ENCODE measurements at places on chromosomes 1 and 21. TPM values are rescaled to one million over a fixed set of nuclear protein-coding genes. Genes with fewer than 3 reads are reported as not detected.

GRCh38 chr1:207833381-207833780 lies 77.5 kb downstream of the CD34 start:
- peaks cover 3% of the 10 kb centered on the region for H3K36me3 ChIP-seq
- H3K4me3 ChIP-seq = no peak overlapping the region
- no peak overlapping the region for H3K27ac ChIP-seq
- DNase-seq = no peak
- H3K4me1 ChIP-seq = no peaks in the 10 kb centered on the region

GRCh38 chr1:215819114-215819513 lies 252.0 kb downstream of the KCTD3 start:
- no peaks in the 10 kb centered on the region for H3K27me3 ChIP-seq
- no peak overlapping the region for H3K4me3 ChIP-seq
- H3K27ac ChIP-seq = no peak overlapping the region
- no peaks in the 10 kb centered on the region for H3K4me1 ChIP-seq

- no peak overlapping the region for H3K27ac ChIP-seq
- no peak overlapping the region for H3K4me3 ChIP-seq
- H3K27me3 ChIP-seq = no peaks in the 10 kb centered on the region
- H3K4me1 ChIP-seq = no peaks in the 10 kb centered on the region
- H3K36me3 ChIP-seq = no peaks in the 10 kb centered on the region
Measured at GRCh38 chr1:4407851-4408250, 246.6 kb upstream of the AJAP1 start.

DNA sequence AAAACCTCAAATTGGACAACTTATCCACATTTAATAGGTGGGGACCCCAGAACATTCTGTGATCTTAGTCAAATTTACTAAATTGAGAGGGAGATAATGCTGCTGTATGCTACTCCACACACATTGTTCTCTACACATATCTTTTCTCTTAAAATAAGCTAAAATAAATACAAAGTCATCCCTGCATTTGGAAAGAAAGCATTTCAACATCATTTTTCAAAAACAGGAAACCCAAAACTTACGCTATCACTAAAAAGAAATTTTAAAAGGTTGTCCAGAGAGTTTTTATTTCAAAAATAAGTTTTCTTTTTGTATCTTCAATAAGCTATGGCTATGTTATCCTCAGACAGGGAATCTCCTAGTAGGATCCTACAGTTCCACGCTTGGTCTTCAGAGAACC lies 19.5 kb upstream of the OR6N2 start:
- H3K27ac ChIP-seq = no peak overlapping the region
- H3K27me3 ChIP-seq = no peaks in the 10 kb centered on the region
- H3K36me3 ChIP-seq = no peaks in the 10 kb centered on the region
- no peaks in the 10 kb centered on the region for H3K4me1 ChIP-seq
- no peak for DNase-seq

GRCh38 chr1:7478142-7478790 lies 292.8 kb upstream of the VAMP3 start:
- no peaks in the 10 kb centered on the region for H3K36me3 ChIP-seq
- H3K27me3 ChIP-seq = peaks cover 3% of the 10 kb centered on the region
- H3K4me1 ChIP-seq = peaks cover 10% of the 10 kb centered on the region
- H3K27ac ChIP-seq = peak overlapping the region; percentile 83

DNA sequence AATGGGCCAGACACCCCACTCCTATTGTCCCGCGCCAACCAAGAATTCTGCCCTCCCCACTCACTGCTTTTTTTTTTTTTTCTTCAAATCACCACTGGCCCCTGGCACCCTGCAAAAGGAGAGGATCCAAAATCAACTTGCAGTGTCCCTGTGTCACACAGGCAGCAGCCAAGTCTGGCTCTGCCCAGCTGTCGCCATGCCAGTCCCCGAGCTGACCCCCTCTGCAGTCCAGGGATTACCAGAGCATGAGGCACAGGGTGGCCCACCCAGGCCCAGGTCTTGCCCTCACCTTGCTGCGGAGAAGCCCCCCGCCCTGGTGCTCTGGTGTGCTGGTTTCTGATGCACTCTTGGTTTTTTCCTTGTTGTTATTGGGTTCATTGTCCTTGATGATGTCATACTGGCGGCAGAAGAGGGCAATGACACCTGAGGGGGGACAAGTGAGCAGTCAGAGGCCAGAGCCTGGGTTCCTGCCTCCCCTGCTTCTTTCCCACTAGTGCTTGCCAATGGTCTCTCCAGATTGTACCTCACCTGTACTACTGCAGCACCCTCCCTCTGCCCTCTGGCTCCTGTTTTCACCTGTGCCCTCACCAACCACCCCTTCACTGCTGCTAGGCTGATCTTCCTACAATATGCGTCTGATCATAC lies 6.2 kb downstream of the FNDC5 start:
- no peaks in the 10 kb centered on the region for H3K36me3 ChIP-seq
- no peak overlapping the region for H3K27ac ChIP-seq
- no peaks in the 10 kb centered on the region for H3K27me3 ChIP-seq
- no peak overlapping the region for H3K4me3 ChIP-seq

DNA sequence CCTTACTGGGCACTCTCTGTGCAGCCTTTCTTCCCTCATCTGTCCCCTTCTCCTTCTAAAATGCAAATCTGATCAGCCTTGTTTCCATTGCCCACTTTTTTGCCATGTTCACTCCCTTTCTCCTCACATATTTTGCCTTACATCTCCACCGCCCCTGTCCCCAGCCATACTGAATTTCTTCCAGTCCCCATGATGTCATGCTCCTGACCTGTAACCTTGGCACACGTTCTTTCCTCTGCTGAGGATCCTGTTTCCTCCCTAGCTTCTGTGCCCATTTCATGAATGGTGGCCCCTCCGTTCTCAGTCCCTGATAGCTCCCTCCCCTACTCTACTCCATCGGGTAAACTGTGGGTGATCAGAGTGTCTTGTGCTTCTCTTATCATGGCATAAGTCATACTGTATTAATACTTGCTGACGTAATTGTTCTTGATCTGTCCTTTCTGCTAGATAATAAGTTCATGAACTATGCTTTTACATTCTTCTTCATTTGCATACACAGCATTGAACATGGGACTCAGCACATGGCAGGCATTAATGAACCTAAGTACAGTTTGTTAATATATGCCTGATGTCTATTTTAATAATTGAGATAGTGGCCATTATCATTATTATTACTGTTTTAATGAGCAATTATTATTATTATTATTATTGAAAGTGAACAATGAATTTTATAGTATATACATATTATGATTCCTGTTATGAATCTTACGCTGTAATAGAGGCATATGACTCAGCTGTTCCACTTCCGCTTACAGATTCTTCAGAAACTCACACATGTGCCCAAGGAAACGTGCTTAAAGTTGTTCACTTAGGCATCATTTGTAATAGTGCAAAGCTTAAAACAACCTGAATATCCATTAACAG lies 28.5 kb downstream of the MAP3K21 start:
- no peak for DNase-seq
- no peak overlapping the region for H3K4me3 ChIP-seq
- H3K27ac ChIP-seq = no peak overlapping the region
- H3K36me3 ChIP-seq = no peaks in the 10 kb centered on the region

DNA sequence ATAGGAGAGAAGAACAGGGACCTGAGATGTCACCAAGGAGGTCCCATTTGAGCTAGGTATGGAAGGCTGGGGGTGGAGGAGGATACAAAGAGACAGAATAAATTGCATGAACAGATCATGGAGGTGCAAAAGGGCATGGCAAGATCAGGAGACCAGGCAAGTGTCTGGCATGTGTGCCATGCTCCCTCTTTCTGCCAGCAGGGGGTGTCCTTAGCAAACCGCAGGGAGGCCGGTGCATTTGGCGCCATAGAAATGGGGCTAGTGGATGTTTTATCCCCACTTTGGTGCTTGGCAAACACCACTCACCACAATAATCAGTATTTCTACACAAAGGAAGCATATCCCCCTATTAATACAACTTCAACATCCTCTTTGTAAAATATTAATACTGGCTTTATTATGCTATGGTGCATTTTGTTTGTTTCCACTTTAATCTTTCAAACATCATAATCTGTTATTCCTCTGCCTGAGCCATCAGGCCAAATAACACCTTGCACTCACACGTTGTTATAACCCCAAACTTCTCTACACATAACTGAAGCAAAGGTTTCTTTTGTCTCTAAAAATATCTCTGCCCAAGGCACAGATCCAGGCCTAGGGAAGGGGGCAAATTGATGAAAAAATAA lies 25.9 kb downstream of the S100A6 start:
- no peaks in the 10 kb centered on the region for H3K36me3 ChIP-seq
- H3K27me3 ChIP-seq = no peaks in the 10 kb centered on the region
- no peak overlapping the region for H3K4me3 ChIP-seq
- H3K27ac ChIP-seq = no peak overlapping the region
- peak; percentile 82 for DNase-seq

- no peaks in the 10 kb centered on the region for H3K36me3 ChIP-seq
- no peaks in the 10 kb centered on the region for H3K4me1 ChIP-seq
- H3K27ac ChIP-seq = no peak overlapping the region
- H3K27me3 ChIP-seq = peaks cover 2% of the 10 kb centered on the region
Measured at GRCh38 chr1:14755518-14756252, 157.2 kb downstream of the KAZN start.

- DNase-seq = no peak
- H3K36me3 ChIP-seq = no peaks in the 10 kb centered on the region
Measured at GRCh38 chr1:209134001-209134400, 449.5 kb upstream of the CAMK1G start.

GRCh38 chr1:7582460-7582972 lies 188.6 kb upstream of the VAMP3 start:
- H3K4me1 ChIP-seq = peaks cover 11% of the 10 kb centered on the region
- H3K27ac ChIP-seq = no peak overlapping the region
- DNase-seq = peak; percentile 47

DNA sequence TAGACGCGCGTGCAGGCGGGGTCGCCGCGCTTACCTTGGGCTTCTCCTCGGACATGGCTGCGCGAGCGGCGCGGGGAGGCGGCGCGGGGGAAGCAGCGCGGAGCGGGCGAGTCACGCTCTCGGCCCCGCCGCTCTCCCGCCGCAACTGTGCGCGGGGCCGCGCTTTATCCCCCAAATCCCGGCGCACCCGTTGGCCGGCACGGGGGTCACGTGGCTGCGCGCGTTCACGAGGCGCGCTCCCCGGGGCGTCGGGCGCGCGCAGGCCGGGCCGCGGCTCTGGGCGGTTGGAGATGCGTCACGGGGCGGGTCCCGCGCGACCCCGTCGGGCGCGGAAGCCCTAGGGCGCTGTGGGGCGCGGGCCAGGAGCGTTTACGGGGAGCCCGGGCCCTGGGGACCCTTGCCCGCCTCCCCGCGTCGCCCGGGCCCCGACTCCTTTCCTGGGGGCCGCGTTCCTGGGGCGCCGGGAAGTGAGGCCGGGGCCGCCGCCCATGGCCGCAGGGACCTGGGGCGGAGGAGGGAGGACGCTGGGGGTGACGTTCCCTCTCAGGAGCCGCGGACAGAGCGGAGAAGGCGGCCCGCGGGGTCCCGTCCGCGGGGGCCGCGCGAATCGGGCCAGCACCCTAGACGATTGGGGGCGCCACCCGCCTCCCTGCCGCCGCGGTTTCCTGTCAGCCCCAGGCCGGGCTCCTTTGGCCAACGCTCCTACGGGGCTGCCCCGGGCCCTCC lies at the start of gene SUMO3:
SUMO3 (minus strand) TSS at position 149 of the 726 bp plus-strand sequence; CDS start at position 55, 94 bp downstream.
- no peaks in the 10 kb centered on the region for H3K27me3 ChIP-seq
- DNase-seq = peak; percentile 99
- peak within 1 kb of the TSS; percentile 37 for H3K27ac ChIP-seq
- peaks cover 24% of the 10 kb centered on the region for H3K4me1 ChIP-seq

DNA sequence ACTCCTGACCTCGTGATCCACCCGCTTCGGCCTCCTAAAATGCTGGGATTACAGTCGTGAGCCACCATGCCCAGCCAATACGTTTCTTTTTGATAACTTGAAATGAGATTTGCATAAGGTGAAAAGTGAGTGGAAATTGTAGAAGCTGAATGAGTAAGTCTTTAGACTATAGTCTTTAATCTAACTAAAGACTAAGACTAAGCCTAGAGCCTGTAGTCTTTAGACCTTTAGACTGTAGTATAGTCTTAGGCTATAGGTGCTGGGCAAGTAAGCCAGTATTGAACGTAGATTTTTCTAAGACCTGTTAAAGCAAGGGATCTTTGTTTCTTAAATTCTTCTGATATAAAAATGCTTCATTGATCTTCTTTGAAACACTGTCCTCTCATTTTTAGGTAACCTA lies 12.1 kb downstream of the PPP2R5A start:
- peaks cover 6% of the 10 kb centered on the region for H3K4me1 ChIP-seq
- DNase-seq = no peak
- no peak overlapping the region for H3K4me3 ChIP-seq

- no peaks in the 10 kb centered on the region for H3K36me3 ChIP-seq
- DNase-seq = peak; percentile 88
- H3K27ac ChIP-seq = no peak overlapping the region
- peaks cover 15% of the 10 kb centered on the region for H3K4me1 ChIP-seq
- H3K27me3 ChIP-seq = peaks cover 23% of the 10 kb centered on the region
Measured at GRCh38 chr1:205325334-205325884, 3.9 kb upstream of the NUAK2 start.

GRCh38 chr1:36971852-36972618 lies 62.3 kb downstream of the GRIK3 start:
- no peaks in the 10 kb centered on the region for H3K27me3 ChIP-seq
- DNase-seq = peak; percentile 13
- no peaks in the 10 kb centered on the region for H3K36me3 ChIP-seq
- H3K27ac ChIP-seq = no peak overlapping the region
- H3K4me3 ChIP-seq = no peak overlapping the region
- H3K4me1 ChIP-seq = no peaks in the 10 kb centered on the region

DNA sequence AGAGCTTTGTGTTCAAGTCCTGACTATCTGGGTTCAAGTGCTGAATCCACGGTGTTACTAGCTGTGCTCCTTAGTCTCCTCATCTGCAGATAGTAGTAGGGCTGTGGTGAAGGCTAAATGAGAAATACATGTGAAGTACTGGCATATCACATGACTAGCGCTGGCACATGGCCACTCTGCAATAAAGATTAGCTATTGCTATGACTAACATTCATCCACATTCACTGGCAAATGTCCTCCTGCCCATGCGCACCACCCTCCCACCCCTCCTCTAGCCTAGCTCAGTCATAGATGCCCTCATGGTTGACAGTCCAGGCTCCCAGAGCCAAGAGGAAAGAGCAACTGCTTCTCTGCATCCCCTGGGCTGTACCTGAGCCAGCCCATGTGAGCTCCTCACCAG lies 8.5 kb upstream of the COL8A2 start:
- DNase-seq = peak; percentile 99
- no peak overlapping the region for H3K4me3 ChIP-seq
- peaks cover 15% of the 10 kb centered on the region for H3K36me3 ChIP-seq
- H3K27me3 ChIP-seq = no peaks in the 10 kb centered on the region
- peak overlapping the region; percentile 60 for H3K27ac ChIP-seq

DNA sequence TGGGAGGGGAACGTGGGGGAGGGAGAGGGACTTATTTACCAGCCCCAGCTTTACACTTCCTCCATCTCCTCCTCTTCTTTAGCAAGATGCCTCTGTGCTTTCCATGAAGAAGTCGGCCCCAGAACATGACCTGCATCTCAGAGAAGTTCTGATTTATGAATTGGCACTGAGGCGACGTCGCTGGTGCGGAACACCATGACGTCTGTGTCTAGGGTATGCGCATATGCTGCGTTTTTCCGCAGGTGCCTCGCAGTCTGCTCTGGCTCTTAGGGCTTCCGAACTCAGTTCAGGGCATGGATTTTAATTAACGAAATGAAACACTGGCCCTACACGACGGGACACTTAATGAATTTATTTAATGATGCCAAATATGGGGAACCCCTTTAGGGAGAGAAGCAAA lies 510.3 kb downstream of the SMYD3 start:
- no peak overlapping the region for H3K27ac ChIP-seq
- DNase-seq = no peak
- no peak overlapping the region for H3K4me3 ChIP-seq
- no peaks in the 10 kb centered on the region for H3K36me3 ChIP-seq
- peaks cover 23% of the 10 kb centered on the region for H3K4me1 ChIP-seq

The PPIAL4G gene
- total RNA-seq = not detected

The FOXO6 gene
- not detected for total RNA-seq

The TMEM200B gene
- total RNA-seq = 10.6 TPM

The SH2D2A gene
- 0.29 TPM for total RNA-seq

The KCNA2 gene
- not detected for total RNA-seq

The WNT3A gene
- total RNA-seq = not detected

The UBE2J2 gene
- total RNA-seq = 32.6 TPM

Data from osteoblast (primary cell).